ENCODE measurements at places on chromosomes 2 and 18.
A peak's percentile ranks its signal among the peaks of the same experiment; 100 is the strongest.

- DNase-seq, result no peak
Observed at GRCh38 chr18:45684341-45685115, 39.5 kb upstream of the SLC14A1 start.

DNA sequence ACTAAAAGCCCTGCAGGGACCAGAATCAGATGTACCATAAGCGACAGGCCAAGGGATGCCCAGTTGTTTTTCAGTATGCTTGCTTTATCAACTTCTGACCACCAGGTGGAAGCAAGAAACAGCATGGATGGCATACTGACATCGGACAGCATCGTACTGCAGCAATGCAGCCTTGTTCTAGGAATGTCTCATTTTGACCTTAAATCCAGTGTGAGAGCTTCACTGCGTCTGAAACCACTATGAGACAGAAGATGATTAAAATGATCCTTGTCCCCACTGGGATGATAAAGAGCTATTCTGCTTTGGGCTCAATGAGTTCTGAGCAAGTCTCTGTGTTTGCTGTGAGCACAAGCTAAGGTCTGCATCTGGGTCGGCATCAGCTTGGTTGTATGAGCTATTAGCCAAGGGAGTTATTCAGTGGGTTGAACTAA lies 54.3 kb downstream of the CDK15 start:
- DNase-seq, result peak; percentile 92

- no peak for DNase-seq
Observed at GRCh38 chr2:240789051-240789453, 31.0 kb downstream of the KIF1A start.

DNA sequence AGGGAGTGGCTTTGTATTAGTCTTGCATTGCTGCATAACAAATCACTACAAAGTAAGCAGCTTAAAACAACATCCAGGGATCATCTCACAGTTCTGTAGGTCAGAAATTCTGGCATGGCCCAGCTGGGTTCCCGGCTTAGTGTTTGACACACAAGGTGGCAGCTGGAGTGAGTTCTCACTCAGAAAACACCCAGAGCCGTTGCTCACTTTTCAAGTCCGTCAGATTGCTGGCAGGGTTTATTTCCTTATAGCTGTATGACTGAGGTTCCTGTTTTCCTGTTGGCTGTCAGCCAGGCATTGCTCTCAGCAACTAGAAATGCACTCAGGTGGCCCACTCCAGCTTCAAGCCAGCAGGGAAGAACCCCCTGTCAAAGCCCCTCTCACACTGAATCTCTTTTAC lies 324.1 kb downstream of the CCDC178 start:
- DNase-seq, result peak; percentile 1

DNA sequence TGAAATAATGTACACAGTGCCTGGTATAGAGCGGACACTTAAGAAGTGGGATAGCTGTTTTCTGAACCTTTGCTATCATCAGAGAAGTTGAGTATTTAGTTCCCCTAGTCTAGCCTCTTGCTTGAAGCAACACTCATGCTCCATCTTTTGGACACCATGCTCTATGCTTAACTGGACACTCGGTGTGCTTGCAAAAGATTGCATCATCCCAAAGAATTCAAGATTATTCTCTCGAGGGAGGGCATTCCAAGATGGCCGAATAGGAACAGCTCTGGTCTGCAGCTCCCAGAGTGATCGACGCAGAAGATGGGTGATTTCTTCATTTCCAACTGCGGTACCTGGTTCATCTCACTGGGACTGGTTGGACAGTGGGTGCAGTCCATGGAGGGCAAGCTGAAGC lies 143.9 kb upstream of the FSHR start:
- DNase-seq, result no peak

- peak; percentile 32 for DNase-seq
Observed at GRCh38 chr2:217857624-217858506, 144.9 kb downstream of the TNS1 start.

GRCh38 chr2:8389431-8390108 lies 292.3 kb upstream of the ID2 start:
- DNase-seq, result no peak

- DNase-seq, result no peak
Observed at GRCh38 chr2:42510608-42511243, 16.9 kb upstream of the KCNG3 start.

DNA sequence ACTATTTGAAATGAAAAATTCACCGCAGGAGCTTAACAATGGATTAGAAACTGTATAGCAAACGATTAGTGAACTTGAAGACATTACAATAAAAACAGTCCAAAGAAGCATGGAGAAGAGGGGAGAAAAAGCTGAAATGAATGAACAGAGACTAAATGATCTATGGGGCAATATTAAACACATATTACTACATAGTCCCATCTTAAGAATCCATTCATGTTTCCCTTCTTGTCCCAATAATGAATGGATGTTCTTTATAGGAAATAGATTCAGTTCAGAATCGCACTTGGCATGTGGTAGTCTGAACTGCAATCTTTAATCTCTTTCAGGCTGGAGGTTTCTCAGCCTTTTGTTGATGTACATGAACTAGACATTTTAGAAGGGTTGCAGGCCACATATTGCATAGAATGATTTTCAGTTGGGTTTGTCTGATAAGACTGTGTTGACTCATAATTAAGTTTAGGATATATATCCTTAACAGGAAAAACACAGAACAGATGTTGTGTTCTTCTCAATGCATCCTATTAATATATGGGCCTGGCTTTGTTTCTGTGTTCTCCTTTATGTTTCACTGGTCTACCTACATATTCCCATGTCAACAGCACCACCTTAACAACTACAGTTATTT lies 27.9 kb downstream of the CCDC88A start:
- no peak for DNase-seq

- no peak for DNase-seq
Observed at GRCh38 chr18:79571211-79572092, 108.2 kb upstream of the CTDP1 start.

- no peak for DNase-seq
Observed at GRCh38 chr2:104606056-104606455, 247.9 kb upstream of the POU3F3 start.

DNA sequence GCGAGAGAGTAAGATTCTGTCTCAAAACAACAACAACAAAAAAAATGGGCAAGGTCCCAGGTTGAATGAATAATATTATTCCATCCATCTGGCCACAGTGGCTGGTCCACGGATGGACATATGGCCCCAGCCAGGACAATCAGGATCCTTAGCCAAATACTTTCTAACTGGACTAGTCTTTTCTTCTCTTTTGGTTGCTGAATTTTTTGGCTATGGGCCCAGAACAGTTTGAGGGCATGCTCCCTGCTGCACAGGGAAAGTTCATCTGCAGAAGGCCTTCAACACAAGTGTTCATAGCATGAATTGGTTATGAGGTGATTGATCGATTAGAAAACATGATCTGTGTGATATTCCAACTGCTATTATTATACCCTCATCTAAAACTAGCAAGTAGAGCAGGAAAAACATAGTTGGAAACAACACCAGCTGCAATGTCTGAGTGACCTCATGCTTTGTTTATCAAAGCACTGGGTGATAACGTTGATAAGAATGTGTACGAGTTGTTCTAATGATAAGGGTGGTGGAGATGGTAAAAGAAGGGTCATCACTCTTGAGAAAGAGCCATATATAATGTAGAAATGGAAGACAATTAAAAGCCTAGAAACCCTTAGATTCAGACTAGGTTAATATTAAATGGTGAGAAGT lies 47.8 kb upstream of the RNF103 start:
- DNase-seq, result no peak

- DNase-seq, result peak; percentile 65
Observed at GRCh38 chr2:158600155-158600802, 143.5 kb downstream of the PKP4 start.

DNA sequence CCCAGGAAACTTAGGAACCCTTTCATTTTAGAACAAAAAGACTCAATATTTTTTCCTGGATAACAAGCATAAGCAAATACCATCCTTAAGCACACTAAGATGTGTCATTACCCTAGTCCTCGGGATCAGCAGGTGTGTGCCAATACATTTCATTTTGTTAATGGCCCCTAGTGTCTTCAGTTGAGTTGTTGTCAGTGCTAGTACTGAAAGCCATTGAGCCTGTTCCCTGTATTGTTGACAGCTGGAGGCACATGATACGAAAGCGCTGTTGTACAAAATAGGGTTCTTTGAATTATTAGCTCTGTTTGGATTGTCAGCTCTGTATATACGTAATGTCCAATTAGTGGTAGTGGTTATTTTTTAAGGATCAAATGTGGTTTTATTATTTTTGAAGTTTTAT lies 29.5 kb downstream of the VAPA start:
- no peak for DNase-seq

- DNase-seq, result no peak
Observed at GRCh38 chr2:104938231-104938941, 84.5 kb downstream of the POU3F3 start.

DNA sequence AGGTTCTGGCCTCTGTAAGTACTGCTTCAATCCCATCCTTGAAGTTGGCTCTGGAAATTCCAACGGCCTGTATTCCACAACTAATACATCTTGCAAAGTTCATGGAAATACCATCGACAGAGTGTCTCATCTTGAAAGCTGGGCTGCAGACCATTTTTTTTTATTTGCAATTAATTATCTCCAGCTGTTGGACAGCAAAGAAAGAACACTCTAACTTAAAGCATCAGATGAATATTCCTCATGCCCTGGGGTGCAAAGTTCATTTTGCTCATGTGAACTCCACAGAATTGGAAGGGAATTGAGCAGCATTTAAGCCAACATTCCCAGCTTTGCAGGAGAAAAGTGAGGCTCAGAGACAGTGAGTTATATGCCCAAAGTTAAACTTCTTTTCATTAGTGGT lies 96.5 kb upstream of the PIEZO2 start:
- DNase-seq, result no peak

DNA sequence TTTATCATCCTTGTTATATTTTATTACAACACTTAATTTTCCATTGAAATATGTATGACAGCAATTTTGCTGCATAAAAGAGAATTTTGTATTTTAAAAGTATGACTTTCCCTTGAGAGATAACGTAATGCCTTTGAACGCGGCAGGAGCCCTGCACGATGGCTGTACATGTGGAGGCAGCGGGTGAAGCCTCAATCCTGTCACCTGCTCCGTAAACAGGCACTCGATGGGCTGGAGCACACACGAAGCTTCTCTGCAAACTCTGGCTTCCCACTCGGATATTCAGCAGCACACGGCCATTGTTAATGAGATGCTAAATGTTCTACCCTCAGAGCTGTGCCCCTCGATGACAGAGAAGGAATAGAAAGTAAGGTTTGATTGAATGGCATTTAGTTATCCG lies 184.4 kb downstream of the RTP5 start:
- DNase-seq, result no peak

DNA sequence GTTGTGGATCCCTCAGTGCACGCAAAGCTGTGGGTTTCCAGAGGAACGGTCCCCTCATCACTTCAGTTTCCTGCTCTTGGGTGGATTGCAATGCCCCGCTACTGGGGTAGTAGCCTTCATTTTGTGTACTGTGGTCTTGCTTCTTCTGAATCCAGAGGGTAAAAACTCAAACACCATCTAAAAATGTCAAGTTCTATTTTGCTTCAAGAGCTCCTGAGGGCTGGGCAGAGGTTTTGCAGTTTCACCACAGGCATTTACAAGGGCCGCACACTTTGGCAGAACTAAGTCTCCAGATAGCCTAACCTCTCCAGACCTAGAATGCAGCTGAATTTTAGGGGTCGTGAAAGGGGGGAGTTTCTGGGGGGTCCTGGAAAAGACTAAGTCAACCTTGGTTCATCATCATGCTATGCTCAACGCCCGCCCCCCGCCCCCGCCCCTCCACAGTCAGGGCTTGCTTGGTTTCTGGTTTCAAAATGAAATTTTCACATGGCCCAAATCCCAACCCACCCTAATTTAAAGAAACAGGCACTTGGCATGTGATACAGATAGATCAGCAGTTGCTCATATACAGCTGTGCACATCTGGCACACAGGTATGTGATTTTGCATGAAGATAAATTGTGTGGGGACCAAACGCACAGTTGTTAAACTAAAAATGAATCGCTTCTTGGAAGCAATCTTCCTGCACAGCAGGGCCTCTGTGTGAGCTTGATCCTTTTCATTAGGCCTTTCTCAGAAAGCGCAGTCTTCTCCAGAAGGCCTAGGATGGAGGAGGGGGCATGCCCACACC lies 329.6 kb downstream of the OSR1 start:
- no peak for DNase-seq

DNA sequence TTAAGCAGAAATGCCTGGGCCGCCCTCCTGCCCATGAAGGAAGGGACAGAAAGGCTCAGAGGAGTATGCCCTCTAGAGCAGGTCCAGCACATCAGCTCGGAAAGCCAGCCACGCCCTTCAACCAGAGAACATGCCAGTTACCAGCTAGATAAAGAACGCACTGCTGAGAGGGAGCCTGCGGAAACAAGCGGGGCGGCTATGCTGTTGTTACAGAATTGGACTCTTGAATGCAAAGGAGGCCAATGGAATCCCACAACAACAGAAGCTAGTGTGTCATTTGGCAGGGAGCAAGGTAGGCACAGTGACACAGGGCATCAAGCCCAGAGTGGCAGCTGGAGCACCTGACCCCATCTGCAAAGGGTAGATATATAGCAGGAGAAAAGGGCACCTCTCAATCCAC lies 242.9 kb upstream of the ID2 start:
- no peak for DNase-seq

- DNase-seq, result peak; percentile 18
Observed at GRCh38 chr2:68391099-68391498, 26.0 kb downstream of the PLEK start.

GRCh38 chr2:12548906-12549305 lies 167.8 kb upstream of the TRIB2 start:
- DNase-seq, result no peak

GRCh38 chr2:150023044-150023443 lies 435.5 kb upstream of the MMADHC start:
- no peak for DNase-seq

- DNase-seq, result no peak
Observed at GRCh38 chr18:59219672-59220163, at the start of gene GRP. GRP (plus strand) TSS chr18:59220158; CDS start chr18:59220266, 108 bp downstream.

GRCh38 chr2:105749583-105750400 lies 5.1 kb downstream of the NCK2 start:
- no peak for DNase-seq

GRCh38 chr18:395456-396250 lies 104.8 kb downstream of the COLEC12 start:
- peak; percentile 75 for DNase-seq

GRCh38 chr2:232592772-232593395 lies 40.5 kb upstream of the EFHD1 start:
- DNase-seq, result peak; percentile 31

GRCh38 chr2:237630216-237631000 lies 3.0 kb downstream of the LRRFIP1 start:
- DNase-seq, result no peak

DNA sequence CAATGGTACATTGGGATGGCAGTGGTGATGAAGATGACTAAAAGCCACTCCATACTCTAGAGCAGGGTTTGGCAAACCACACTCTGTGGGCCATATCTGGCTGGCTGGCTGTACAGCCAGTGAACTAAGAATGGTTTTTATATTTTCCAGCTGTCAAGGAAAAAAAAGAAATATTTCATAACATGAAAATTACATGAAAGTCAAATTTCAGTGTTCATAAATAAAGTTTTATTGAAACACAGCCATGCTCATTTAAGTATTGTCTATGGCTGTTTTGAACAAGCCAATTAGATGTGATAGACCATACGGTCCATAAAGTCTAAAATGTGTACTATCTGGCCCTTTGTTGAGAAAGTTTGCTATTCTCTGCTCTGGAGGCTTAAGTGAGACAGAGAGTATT lies 1.5 kb downstream of the TTC21B start:
- DNase-seq, result no peak

GRCh38 chr18:59432803-59433597 lies 73.9 kb upstream of the LMAN1 start:
- no peak for DNase-seq

Data from umbilical cord (tissue), 2 donors.